ENCODE measurements at places on chromosomes 7 and 10.

DNA sequence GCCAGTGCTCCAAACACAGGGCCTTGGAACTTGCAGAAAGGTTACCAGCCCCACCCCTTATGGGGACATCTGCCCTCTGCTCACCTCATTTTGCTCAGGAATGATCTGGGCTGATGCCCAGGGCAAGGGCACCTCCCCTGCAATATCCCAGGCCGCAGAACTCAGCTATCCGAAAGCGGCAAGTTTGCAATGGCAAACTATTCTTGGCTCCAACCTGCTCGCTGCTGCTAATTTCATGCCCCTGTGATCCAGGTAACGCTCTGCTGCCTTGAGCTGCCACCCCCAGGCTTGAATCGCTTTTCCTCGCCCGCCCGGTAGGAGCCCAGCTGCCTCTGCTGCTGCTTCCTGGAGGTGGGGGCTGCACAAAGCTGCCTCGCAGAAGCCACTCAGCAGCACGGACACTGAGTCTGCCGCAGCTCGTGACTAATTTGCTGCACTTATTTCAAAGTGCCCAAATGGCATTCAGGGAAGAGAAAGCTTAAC, 18.2 kb downstream of the SLC29A3 start:
- DNase-seq = no peak

DNA sequence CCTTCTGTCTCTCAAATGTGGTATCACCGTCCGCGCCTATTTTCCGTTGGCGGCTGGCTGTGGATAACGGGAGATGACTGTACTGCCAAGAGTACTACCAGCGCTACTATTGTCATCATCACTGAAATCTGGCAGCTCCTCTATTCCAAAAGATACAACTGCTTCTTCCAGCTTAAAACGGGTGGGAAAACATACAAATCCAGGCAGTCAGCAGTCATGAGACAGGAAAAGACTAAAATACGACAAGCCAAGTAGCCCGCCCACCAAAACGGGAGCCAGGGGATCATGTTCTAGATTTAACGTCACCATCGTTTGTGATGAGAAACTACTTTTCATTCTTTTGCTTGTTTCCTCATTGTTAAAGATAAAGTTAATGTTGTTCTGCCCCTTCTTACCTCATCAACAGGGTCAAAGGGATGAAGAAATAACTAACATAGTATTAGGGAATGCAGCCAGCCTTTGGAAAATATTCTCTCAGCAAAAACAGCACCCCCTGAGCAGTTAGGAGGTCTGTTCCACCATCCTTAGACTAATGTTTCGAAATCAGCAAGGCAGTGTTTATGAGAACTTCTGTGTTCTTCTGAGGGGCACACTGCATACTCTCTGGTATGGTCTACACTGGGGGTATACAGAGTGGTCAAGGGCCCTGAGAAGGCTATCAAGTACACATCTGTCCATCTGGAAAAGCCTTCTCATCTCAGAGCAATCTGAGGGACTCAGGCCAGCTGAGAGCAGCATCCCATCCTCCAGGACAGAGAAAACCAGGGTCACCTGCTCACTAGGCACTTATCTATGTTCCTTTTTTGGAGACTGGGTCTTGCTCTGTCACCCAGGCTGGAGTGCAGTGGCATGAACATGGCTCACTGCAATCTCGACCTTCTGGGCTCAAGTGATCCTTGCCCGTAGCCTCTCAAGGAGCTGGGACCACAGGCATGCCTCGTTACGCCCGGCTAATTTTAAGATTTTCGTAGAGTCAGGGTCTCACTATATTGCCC, 47.5 kb downstream of the GNA12 start:
- DNase-seq = peak; percentile 81

DNA sequence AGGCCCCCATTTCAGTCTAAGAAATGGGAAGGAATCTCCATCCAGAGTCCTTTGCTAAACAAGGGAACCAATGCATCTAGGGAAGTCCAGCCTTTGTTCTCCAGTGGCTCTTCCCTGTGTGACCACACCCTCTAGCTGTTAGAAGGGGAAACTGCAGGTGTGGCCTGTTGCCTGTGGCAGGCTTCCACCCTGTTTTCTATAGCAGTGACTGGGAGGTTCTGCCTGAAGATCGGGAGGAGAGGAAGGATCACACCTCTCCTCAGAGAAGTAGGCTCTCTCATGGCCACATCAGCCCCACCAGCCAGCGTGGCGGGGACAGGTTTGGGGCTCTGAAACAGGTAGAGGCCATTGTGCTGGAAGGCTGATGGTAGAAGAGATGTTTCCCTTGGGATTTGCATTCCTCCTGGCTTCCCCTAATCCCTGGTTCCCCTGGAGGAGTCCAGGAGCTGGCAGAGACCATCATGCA, 47.7 kb upstream of the TRIM8 start:
- peak; percentile 80 for DNase-seq

DNA sequence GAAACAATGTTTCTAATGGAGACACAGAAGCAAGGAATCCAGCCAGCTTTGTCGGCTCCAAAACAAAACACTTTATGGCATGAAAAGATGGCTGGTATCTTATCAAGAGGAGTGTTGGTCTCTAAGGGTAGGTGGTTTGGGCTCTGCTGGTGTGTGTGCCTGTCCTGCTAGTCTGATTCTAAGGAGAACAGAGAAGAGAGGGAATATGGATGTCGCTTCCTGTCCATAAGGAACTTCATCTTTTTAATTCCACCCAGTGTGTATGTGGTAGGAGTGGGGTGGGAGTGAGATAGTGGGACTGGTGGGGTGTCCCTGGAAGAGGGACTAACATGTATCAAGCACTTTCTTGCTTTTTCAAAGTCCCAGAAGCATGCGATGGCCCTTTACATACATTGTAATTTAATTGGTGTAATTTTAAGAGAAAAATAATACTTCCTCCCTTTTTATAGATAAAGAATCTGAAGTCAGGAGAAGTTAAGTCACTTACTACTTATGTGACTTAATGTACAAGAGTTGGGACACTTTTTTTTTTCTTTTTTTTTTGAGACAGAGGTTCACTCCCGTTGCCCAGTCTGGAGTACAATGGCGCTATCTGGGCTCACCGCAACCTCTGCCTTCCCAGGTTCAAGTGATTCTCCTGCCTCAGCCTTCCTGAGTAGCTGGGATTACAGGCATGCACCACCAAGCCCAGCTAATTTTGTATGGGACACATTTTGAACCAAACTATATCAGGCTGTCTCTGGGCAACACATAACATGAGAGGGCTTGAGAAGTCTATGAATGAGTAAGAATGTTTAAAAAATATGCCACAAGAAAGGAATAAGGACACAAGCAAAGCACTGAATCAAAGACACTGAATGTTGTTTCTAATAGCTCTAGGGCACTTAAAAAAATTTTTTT, 18.8 kb downstream of the NT5C3A start:
- no peak for DNase-seq

GRCh38 chr10:111035542-111035941, 41.3 kb upstream of the ADRA2A start:
- peak; percentile 10 for DNase-seq

DNA sequence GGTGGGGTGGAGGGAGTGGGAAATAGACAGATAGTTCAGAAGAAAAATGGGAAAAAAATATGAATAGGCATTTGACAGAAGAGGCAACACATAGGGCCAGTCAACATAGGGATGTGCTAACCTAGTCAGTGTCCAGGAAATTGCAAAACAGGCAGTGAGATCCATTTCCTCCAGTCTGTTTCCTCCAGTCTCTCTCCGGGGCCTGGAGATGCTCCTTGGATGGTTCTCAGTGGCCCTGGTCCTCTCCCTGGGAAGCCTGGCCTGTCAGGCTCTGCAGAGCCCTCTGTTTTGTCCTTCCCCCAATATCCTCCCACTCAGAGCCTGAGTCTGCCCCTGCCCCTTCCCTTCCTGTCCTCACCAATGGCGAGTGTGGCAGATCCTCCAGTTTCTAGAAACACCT, 52.6 kb downstream of the SYPL1 start:
- DNase-seq = no peak

GRCh38 chr10:18364987-18365775, 225.0 kb downstream of the CACNB2 start:
- no peak for DNase-seq

- no peak for DNase-seq
Measured at GRCh38 chr7:134374291-134374690, 57.6 kb upstream of the SLC35B4 start.

GRCh38 chr10:132428486-132428995, 31.5 kb downstream of the PWWP2B start:
- DNase-seq = no peak

- DNase-seq = no peak
Measured at GRCh38 chr7:117220836-117221235, 102.0 kb downstream of the WNT2 start.
